ENCODE measurements at places on chromosomes 5 and 9.
A peak's percentile ranks its signal among the peaks of the same experiment; 100 is the strongest.

DNA sequence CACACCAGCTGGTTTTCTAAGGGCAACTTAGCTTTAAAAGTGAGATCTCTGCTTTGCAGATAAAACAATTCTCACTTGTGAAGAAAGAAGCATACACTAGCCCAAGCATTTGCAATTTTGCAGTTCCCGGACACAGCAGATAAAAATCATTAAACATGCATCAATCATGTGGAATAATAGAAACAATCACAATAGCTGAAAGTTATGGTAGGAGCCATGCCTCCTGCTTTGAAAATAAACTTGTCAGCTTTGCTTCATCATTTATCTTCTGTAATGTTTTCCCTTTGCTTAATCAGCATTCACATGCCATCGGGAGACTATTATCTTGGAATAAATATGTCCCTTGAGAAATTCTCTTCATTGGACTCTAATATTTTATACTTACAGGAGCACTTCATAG, 60.3 kb upstream of the DAB2 start:
- DNase-seq: no peak

DNA sequence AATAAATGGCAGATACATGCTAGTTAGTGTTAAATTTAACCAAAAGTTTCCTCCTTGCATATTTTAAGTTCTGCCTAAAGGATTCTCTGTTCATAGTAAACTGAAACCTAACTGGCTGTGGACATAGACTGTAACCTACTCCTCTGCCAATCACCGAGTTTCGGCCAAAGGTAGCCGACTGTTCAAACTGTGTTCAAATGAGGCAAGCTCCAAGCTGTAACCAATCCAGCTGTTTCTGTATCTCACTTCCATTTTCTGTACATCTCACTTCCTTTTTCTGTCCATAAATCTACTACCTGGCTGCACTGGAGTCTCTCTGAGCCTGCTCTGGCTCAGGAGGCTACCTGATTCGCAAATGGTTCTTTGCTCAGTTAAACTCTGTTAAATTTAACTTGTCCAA, 44.1 kb downstream of the KCNV2 start:
- DNase-seq: no peak

DNA sequence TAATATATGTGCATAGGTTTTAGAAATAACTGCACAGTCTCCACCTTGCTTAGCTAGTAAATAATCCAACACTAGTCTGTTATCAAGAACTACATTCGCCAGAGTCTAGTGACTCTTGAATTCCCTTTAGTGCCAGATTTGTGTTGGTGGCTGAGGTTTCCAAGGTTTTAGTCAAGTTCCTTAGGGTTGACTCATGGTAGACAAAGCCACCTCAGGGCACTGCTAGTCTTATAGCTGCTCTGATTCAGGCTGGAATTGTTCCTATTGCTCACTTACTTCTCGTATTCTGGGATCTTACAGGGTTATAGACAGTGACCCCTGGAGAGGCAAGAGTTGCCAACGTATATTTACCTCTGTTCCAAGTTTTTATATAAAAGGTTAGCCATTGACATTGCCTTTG, 1369.8 kb upstream of the CDH9 start:
- peak; percentile 88 for DNase-seq

- DNase-seq: no peak
Observed at GRCh38 chr9:14193328-14193990, 120.5 kb downstream of the NFIB start.

GRCh38 chr5:77876316-77876715, 100.2 kb upstream of the TBCA start:
- no peak for DNase-seq

DNA sequence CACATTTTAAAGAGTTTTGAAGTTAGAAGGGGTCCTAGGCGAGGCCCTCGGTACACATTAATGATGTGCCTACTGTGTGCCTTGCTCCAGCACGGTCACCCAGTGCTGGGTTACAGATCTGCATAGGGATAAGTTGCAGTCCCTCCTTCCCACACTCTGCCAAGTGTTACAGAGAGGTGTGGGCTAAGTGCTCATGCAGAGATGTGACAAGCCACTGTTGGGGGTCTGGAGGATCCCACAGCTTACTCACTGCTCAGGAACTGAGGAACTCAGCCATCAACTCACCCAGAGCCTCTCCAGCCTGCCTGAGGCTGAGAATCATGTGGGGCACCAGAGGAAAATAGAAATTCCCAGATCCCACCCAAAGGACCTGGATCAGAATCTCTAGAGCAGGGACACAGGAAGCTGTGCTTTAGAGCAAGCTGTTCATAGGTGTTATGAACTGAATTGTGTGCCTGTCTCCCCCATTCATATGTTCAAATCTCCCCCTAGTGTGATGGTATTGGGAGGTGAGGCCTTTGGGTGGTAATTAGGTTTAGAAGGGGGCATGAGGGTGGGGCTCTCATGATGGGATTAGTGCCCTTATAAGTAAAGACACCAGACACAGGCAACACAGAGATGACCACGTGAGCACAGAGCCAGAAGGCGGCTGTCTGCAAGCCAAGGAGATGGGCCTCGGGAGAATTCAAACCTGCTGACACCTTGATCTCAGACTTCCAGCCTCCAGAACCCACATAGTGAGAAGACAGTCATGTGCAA, 164.1 kb downstream of the HSD17B3 start:
- DNase-seq: no peak

- no peak for DNase-seq
Observed at GRCh38 chr5:51559339-51559738, 176.1 kb downstream of the ISL1 start.

DNA sequence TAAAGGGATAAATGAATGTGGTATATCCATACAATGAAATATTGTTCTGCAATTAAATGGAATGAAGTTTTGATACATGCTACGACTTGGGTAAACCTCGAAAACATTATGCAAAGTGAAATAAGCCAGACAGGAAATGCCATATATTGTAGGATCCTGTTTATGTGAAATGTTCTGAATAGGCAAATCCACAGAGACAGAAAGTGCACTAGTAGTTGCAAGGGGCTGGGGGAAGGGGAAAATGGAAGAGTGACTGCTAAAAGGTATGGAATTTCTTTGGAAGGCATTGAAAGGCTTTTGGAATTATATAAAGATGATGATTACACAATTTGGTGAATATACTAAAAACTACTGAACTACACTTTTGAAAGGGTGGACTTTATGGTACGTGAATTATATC, 97.0 kb downstream of the FOXD1 start:
- no peak for DNase-seq

DNA sequence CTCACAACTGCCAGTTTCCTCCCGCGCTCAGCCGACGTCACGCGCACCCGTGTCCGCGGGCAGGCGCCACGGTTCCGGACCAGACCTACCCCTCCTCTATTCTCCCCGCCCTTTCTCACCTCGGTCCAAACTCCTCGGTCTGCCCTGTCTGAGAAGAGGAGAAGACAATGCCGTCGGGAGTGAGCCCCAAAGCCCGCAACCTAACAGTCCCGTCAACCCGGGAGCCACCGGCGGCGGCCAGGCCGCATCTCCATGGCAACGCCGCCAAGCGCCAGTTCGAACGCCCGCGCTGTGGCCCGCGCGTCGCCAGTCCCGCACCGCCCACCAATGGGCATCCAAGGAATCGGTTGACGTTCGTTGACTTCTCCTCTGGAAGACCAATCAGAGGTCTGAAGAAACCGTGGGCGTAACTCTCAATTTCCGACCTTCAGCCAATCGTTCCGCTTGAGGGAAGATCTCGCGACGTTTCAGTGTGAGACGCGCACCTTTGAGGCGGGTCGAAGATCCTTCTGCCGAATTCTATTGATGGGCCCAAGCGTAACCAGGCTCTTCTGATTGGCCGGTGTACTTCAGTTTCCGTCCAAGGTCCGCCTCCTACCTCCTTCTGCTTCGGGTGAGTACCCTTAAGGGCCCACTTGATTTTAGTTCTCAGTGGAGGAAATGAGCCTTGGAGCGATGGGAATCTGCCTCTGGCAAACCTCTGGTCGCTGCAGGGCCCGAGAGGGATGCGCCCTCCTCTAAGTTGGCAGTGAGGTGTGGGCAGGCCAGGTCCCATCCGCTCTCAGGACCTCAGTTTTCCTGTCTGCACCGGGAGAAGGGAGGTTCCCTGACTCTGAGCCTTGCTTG, at the start of the genes KIF24 and NUDT2:
KIF24 (minus strand) TSS at position 282 of the 846 bp plus-strand sequence. CDS start 17,922 bp downstream, outside the sequence.
NUDT2 (plus strand) TSS at position 583 of the 846 bp plus-strand sequence. CDS start 9,471 bp downstream, outside the sequence.
- peak; percentile 100 for DNase-seq

DNA sequence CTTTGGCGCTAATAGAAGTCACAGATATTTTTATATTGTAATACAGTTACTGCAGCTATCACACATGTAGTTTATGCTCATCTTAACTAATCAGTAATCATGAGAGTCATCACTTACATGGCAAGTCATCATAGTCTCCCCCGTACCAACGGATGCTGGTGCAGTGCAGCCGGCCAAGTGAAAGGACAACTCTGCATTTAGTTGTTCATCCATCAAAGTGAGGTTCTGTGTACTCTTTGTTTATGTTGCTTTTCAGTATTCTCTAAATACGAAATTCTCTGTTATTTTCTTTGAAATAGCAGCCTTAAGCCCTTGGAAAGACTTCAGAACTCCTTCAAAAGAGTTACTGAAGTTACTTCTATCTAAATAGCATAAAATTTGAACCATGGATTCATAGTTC, 216.7 kb downstream of the CCDC171 start:
- DNase-seq: no peak

- DNase-seq: no peak
Observed at GRCh38 chr9:91751922-91752321, 198.1 kb downstream of the ROR2 start.

Data from HS-5 (cell line).